ENCODE measurements at places on chromosomes 3 and 15.

DNA sequence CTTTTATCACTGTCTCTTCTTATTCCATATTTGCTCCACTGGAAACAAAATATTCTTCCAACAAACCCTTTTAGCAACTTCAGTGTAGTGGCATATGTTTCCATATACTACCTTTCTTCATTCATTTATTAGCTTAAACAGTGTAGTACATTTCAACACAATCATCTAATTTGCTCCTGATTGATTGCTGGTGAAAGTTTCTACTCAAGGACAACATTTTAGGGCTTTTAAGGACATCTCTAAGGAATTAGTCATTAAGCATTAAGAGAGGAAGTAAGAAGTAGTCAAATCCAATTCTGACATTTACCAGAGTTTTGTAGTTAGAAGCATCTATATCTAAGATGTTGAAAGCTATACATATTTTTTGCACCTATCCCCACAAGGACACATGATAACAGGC is 55.8 kb downstream of the RSRC1 start:
- no peak for DNase-seq

DNA sequence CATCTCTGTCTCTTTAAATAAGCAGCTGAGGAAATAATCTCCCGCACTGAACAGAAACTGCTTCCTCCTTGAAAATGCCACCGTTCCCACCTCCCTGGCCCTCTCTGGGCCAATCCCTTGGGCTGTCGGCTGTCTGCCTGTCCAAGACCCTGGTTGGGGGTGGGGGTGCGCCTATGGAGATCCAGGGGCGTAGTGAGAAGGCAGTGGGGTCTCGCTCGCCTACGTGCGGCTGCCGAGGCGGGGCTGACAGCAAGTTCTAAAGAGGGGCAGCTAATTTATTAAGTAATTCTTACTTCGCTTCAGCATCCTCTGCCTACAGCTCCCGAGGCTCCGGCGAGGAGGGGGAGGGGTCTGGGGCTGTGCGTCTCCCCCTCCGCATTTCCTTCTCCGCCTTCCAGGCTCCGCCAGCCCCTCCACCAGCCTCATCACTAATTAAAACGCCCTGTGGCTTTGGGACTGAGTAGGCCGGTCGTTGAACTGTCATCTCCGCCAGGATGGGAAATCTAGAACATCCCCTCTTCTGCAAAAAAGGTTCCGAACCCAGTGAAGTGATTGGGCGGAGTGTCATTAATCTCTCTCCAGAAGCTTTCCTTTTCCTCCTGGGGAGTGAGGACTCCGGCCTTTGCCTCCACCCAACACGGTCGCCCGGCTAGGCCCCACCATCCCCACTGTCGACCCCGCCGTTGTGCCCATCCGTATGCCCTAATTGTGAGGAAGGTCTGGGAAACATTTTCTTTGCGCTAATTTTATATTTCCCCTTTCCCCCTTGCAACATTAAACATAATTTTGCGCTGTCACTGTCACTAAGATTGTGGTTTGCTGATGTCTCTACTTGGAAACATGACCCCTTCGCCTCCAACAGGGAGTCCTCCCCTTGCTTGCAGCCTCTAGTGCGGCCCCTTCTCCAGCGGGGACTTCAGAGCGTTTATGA is 16.9 kb downstream of the NR2F2 start:
- DNase-seq, result no peak

GRCh38 chr3:62135741-62136140 is 237.6 kb downstream of the FEZF2 start:
- no peak for DNase-seq

GRCh38 chr15:49227602-49228001 is 57.6 kb downstream of the GALK2 start:
- no peak for DNase-seq

- DNase-seq, result no peak
Observed at GRCh38 chr3:139674571-139675260, 3.1 kb downstream of the NMNAT3 start.

DNA sequence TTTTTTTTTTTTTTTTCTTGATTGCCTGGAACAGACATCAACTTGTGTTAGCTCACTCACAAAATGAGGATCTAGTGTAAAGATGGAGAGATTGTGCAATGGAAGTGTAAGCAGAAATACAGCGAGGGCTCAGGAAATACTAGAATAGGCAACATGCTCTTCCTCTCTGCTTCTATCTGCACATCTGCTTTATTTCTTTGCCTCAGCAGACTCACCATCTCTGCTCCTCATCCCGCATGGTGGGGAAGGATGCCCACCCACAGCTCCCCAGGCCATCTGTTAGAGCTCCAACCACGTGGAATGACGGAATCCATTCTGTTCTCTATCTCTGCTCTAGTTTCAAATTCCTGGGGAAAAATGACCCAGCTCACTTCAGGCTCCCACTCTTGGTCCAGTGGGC is 128.0 kb upstream of the ADAMTS9 start:
- no peak for DNase-seq

- no peak for DNase-seq
Observed at GRCh38 chr3:129934234-129935123, 40.0 kb upstream of the TRH start.

DNA sequence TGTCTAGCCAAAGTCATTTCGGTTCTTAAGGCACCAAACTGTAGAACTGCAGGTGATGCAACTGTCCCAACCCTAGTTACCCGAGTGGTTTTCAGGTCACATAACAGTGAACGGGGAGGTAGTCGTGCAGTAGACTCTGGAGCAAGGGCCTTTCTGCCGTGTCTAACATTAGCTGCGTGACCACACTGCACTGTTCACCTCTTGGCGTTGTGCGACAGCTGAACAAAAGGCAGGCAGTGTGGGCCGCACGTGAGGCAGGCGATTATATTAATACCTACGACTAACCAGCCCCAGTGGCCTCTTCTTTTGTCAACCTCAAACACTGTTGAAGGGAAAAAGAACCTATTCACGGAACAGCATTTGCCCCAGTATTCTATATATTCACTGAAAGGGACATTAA is 2.8 kb downstream of the LRRN1 start:
- no peak for DNase-seq

DNA sequence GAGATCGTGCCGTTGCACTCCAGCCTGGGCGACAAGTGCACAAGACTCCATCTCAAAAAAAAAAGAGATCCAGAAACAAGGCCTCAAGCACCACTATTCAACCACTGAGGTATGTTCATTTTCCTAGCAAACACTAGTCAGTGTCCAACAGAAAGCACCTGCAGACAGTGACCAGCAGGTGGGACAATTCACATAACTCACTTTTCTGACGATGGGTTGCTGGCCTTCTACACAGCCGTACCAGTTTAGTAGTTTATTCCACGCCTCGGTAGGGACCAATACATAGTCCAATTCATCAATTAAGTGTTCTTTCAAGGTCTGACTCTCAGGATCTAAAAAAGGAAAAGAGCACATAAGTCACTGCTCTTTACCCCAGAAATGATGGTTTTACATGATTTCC is 12.4 kb downstream of the USP4 start:
- no peak for DNase-seq

DNA sequence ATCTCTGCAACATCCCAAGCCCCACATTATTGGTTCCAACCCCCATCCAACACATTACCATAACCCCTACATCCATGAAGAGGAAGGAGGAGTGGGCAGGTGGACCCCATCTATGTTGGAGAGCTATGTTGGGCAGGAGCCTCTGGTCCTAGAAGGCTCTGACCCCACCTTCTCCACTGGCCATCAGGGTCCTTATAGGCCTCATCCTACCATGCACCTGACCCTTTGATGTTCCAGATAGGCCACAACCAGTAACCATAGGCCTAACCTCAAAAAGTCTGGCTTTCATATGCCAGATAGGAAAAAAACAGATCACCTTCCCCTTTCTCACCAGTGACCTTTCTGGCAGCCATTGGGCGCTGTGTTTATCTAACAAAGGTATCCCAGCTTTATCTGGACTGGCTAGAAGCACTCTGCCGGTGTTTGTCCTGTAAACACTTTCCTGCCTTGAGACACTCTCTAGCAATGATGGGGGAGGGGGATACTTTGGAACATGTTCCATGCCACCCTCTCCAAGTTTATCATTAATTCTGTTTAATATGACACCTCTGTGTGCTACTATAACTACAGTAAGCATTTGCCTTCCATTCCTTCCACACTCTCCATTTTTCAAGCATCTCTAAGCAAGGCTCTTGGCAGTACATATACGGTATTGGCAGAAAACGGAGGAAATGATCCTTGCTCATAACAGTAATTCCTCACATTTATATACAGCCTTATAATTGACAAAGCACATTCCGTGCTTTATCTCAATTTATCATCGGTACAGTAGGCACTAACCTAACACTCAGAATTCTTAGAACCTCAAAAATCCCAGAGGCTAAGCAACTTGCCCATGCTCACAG is 377.1 kb downstream of the VPS13C start:
- no peak for DNase-seq

DNA sequence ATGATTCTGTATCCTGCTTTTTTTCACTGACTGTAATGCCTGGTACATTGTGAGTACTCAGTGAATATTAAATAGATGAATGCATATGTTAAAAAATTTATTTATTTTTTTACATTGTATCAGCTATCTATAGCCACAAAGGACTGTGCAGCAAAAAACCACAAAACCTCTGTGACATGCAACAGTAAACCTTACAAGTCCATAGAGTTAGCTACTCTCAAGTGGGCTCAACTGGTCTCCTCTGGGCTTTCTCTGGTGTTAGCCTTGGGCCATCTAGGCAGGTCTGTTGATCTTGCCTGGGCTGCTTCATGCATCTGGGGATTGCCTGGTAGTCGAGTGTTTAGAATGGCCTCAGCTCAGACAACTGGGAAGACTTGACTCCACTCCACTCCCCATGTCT is 35.3 kb downstream of the OTOL1 start:
- no peak for DNase-seq

- no peak for DNase-seq
Observed at GRCh38 chr3:129940086-129940485, 34.4 kb upstream of the TRH start.

GRCh38 chr15:95162967-95163531 is 931.7 kb downstream of the MCTP2 start:
- DNase-seq, result peak; percentile 51

DNA sequence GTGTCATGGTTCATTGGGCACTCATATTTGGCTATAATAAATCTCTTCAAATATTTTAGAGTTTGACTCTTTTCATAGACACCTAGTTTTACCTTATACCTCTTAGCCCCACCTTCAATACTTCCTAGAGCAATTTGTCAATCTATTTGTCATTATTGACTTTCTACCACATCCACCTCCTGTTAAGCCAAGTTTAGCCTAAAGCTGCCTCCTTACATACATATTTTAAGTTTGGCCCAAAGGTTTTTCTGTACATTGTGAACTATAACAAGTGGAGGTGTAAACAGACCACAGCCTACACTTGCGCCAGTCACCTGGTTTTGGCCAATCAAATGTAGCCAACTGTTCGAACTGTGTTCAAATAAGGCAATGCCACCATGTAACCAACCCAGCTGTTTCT is 18.1 kb upstream of the ABHD17C start:
- no peak for DNase-seq

- DNase-seq, result no peak
Observed at GRCh38 chr3:23798876-23799275, 6.9 kb upstream of the UBE2E1 start.

GRCh38 chr3:156915372-156915771 is 89.2 kb downstream of the LEKR1 start:
- no peak for DNase-seq

DNA sequence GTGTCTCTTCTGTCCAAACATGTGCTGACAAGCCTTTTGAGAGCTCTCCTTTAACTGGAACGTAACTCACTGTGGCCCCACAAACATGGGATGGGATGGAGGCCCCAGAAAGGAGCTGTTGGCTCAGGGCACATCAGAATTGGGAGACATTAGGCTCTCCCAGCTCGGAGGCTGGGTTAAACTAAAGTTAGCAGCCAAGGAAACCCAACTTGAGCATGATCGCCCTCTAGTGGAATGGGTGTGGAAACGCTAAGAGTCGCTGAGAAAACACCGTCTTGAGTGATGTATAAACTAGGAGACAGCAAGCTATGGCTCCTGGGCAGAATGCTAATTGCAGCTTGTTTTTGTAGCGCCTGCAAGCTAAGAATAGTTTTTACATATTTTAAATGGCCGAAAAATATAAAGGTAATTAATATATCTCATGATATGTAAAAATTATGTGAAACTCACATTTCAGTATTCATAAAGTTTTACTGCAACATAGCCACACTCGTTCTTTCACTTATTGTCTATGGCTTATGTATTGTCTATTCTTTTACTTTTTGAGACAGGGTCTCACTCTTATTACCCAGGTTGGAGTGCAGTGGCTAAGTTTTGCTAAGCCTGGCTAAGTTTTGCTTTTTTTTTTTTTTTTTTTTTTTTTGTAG is 138.8 kb upstream of the HACD2 start:
- peak; percentile 63 for DNase-seq

- no peak for DNase-seq
Observed at GRCh38 chr3:127124120-127124519, 68.8 kb upstream of the PRR23E start.

- DNase-seq, result no peak
Observed at GRCh38 chr3:168545591-168545990, 449.9 kb upstream of the GOLIM4 start.

DNA sequence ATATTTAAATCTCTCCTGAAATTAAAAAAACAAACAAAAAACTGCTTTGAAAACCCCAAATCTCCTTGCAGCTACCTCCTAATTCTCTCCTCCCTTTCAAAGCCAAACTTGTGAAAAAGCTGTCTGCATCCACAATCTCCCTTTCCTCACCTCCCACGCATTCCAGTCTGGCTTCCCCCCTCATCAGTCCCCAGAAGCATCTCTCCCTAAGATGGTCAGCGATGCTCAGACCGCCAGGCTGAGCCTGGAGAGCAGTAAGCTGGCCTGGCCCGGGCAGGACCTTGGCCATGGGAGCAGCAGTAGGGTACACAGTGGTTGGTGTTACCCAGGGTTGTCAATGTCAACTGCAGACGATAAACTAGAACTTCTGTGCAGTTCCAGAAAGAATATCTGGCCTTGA is 32.9 kb upstream of the BLM start:
- DNase-seq, result no peak

DNA sequence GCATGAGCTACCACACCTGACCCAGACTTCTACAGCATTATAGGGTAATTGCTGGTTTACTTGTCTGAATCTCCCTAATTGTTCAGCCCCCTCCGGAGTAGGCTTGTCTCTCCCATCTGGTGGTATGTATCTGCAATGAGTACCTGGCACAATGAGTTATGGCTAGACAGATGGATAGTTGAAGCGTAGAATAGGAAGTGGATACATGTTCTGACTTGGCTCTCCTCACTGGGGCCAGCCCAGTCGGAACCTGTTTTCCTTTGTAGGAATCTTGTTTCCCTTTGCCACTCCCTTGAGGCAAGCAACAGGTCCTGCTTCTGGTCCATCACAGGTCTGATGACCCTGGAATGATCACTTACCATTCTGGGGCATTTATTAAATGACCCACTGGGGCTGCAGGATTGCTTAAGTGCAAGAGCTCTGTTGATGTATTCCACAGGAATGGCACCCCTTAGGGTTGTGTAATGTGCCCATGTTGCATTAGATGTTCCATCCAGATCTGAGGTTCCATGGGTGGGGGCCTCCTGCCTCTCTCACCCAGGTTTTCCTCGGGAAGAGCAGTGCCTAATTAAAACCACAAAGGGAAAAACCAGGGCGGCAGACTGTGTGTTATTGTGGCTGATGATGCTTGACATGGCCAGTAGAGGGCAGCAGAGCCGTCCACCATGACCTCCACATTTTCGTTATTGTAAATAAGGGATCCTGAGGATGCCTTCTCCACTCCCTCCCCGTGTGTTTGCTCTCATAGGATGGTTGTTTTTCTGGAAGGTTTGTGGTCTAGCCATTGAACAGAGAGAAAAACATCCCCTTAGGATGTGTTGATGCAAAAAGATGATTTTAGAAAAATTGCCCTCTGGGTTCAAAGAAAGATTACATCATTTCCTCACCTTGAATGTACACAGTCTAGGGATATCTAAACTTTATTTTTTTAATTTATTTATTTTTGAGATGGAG is 58.0 kb downstream of the CMTM8 start:
- DNase-seq, result peak; percentile 21
